ENCODE measurements at places on chromosomes 2 and 18. TPM values are rescaled to one million over a fixed set of nuclear protein-coding genes. Genes with fewer than 3 reads are reported as not detected.

Gene CNDP1
- not detected for total RNA-seq

Gene SPAST
- total RNA-seq: 18.8 TPM

Gene TFCP2L1
- 0.03 TPM for total RNA-seq

Gene FAHD2B
- total RNA-seq: 31.5 TPM

Gene MAP3K19
- not detected for total RNA-seq

Gene MAP4K4
- 79.8 TPM for total RNA-seq

Gene LONRF2
- 0.09 TPM for total RNA-seq

Gene ANKRD62
- total RNA-seq: not detected

Gene EPB41L3
- total RNA-seq: 3.4 TPM

Gene ZAP70
- total RNA-seq: 350 TPM

Gene ACTG2
- total RNA-seq: 0.22 TPM

Gene SKA1
- total RNA-seq: 25.6 TPM

Gene RPL37A
- 2,375 TPM for total RNA-seq

Gene GNAL
- total RNA-seq: not detected

Gene IL36B
- total RNA-seq: not detected

Gene COL5A2
- 2.3 TPM for total RNA-seq

Gene RAB6D
- not detected for total RNA-seq

Gene SLC14A1
- total RNA-seq: 3.5 TPM

Gene TLX2
- total RNA-seq: 0.88 TPM

Gene LRRC30
- total RNA-seq: not detected

Gene PID1
- total RNA-seq: 0.11 TPM

Gene NEURL3
- total RNA-seq: not detected

Data from activated naive CD8-positive, alpha-beta T cell treated with anti-CD3 and anti-CD28 coated beads, Interleukin-2, amount 10 ng/mL, durations not matched to agents 7 days and 5 days (primary cell).